Right lobe of liver (tissue), 6 donors: ENCODE measurements at places on chromosomes 5 and 9. TPM values are rescaled to one million over a fixed set of nuclear protein-coding genes. Genes with fewer than 3 reads are reported as not detected.
A peak's percentile ranks its signal among the peaks of the same experiment; 100 is the strongest.

The DNAH5 gene
- total RNA-seq, result 3.7 TPM

The EGR1 gene
- total RNA-seq, result 6.6 TPM

The HAVCR2 gene
- total RNA-seq, result 3.5 TPM

The PCDHGB3 gene
- total RNA-seq, result 1.4 TPM

The LECT2 gene
- total RNA-seq, result 61.8 TPM

The TRIM7 gene
- 0.68 TPM for total RNA-seq

The SMIM33 gene
- not detected for total RNA-seq

The WHRN gene
- 3.1 TPM for total RNA-seq

The CDH9 gene
- not detected for total RNA-seq

The SLC34A1 gene
- 0.12 TPM for total RNA-seq

The PCDHGC4 gene
- 0.22 TPM for total RNA-seq

The ANKRD31 gene
- total RNA-seq, result 0.02 TPM

The TXNDC8 gene
- not detected for total RNA-seq

The IRX4 gene
- not detected for total RNA-seq

The PPP1R26 gene
- total RNA-seq, result 5.1 TPM

GRCh38 chr5:109649318-109649717 lies 40.4 kb upstream of the MAN2A1 start:
- DNase-seq, result no peak

- DNase-seq, result no peak
Observed at GRCh38 chr5:133562554-133562953, 49.8 kb downstream of the FSTL4 start.

DNA sequence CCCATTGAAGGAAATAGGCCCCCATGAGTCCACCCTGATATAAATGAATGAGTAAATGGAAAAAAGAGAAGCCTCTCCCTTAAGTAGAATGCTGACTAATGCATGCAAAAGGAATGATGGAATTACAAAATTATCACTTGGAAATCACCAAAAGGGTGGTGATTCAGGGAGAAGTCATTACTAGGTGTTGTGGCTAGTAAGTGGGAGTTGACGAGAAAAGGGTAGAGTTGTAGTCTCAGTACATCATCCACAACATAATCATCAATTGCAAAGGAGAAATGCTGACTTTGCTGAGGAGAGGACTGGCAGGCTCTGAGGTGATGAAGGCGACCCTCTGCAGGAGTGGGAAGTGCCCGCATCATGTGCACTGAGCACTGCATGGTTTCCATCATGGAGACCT lies 201.5 kb upstream of the S1PR3 start:
- no peak for DNase-seq

DNA sequence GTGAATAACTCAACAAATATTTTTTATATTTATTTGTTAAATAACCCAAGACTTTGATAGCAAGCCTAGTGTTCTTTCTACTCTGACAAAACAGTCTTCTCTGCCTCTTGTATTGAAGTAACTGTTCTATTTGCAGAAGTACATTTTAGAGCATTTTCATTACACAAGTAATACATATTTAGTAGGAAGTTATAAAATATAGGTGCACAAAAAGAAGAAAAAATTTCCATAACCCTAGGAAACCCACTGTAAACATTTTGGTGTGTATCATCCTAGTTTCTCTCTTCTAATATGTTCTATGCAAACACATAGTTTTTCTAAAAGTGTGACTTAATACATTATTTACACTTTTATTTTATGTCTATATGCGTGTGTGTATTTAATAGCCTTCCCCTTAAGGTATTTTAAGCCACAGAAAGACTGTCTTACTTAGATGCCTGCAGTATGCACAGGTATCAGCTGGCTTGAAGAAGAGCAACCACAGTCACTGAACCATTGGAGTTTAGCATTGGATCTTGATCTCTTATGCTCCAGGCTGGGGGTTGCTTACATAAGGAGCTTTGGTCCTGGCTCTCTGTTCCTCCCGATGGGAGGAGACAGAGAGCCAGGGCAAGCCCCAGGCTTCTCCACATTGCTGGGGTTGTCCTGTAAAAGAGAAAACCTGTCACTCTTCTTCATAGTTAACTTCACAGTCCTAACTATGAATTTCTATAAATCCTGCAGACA lies 3.8 kb downstream of the SELENOP start:
- peak; percentile 65 for DNase-seq

DNA sequence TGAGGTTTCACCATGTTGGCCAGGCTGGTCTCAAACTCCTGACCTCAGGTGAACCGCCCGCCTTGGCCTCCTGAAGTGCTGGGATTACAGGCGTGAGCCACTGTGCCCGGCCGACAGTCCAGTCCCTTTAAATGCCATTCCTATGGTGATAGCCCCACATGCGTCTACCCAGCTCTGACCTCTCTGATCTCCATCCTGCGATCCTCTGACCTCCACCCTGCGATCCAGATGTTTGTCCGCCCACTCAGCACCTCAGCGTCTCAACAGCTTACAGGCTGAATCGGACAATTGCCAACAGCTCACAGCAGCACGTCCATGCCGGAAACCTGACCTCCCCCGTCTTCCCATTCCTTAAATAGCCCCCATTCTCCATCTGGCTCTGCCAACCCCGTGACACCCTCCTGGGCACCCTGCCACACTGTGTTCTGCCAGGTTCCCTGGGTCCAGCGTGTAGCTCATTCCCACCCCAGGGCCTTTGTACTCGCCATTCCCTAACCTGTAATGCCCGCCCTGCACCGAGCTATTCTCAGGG lies 44.0 kb upstream of the RNU6ATAC start:
- peak; percentile 79 for DNase-seq

GRCh38 chr5:14752497-14753071 lies 88.1 kb downstream of the OTULIN start:
- DNase-seq, result no peak

- DNase-seq, result peak; percentile 35
Observed at GRCh38 chr5:140143521-140144258, 18.0 kb downstream of the IGIP start.

GRCh38 chr5:133944263-133945185 lies 23.9 kb downstream of the C5orf15 start:
- peak; percentile 37 for DNase-seq

DNA sequence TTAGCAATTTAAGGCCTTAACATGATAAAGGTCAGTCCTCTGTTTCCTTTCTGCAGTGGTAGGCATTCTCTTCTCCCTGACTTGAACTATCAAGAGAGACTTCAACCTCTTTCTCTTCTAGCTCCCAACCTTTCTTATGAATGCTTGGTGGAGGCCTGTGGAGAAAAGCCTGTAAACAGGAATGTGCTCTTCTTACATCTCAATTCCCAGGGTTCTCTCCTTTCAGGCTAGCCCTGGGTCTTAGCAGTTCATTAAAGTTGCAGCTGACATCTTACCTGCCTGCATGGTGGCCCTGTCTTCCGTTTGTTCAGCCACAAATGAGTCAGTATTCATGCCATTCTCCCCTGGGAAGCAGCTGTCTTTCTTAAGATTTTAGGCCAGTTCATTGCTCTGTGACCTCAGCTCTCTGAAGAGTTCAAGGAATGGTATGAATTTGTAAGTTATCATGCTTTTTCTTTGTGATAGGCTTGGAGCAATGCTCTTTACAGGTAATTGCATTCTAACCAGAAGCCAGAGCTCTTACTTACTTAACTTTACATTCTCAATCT lies 77.8 kb downstream of the ADCY2 start:
- no peak for DNase-seq

GRCh38 chr9:74951725-74952151 lies 974 bp downstream of the C9orf40 start:
- DNase-seq, result peak; percentile 60

DNA sequence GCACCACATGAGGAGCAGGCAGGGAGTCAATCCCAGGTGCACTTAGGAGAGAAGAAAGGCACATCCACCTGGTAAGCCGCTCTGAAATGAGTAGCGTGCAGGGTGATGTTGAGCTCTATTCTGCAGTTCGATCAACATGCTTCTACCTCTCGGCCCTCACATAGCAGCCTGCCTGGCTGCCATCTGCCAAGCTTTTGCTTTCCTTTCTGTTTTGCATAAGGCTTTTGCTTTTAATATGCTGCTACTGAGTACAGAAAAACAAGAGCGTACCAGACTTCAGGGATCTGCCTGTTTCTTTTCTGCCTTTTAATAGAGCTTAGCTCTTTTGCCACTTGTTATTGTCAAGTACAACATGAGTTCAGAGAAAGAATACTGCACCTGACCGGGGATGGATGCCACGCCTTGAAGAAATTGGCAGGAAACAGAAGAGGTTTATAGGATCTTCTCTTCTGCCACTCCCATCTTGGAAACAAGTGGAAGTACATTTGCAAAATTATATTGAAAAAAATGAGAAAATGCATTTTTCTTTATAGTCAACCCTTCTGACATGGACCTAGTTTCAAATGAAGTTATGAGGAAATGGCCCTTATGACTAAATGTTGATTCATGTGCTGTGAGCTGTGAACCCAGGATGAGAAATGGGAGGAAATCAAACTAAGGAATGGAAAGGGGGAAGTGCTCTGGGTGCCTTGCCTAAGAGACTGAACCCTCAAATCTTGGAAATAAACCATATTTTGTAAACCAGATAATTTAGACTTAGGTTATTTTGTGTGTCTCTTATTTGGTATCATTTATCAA lies 4.0 kb upstream of the FCHO2 start:
- no peak for DNase-seq

GRCh38 chr5:180140571-180140970 lies 68.4 kb downstream of the RASGEF1C start:
- DNase-seq, result no peak
